ENCODE measurements at places on chromosomes 12 and 14.

DNA sequence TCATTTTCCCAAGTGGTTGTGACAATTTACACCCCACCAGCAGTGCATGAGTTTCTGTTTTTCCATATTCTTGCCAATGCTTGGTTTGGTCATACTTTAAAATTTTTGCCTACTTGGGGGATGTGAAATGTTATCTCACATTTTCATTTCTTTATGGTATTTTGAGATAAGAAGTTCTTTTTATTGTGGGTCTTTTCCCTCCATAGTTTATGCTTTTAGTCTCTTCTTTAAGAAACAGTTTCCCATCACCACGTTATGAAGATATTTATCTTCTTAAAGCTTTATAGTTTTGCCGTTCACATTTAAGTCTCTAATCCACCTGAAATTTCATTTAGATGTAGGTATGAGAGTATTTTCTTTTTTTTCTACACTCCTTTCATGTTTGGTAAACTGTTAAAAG lies 95.7 kb downstream of the PPM1A start:
- DNase-seq, result no peak

GRCh38 chr12:94111302-94111701 lies 37.1 kb upstream of the PLXNC1 start:
- no peak for DNase-seq

- no peak for DNase-seq
These were observed 174.1 kb upstream of the EEA1 start for GRCh38 chr12:93103154-93103553.

- DNase-seq, result no peak
These were observed 31.8 kb downstream of the CRADD start for GRCh38 chr12:93708952-93709351.

DNA sequence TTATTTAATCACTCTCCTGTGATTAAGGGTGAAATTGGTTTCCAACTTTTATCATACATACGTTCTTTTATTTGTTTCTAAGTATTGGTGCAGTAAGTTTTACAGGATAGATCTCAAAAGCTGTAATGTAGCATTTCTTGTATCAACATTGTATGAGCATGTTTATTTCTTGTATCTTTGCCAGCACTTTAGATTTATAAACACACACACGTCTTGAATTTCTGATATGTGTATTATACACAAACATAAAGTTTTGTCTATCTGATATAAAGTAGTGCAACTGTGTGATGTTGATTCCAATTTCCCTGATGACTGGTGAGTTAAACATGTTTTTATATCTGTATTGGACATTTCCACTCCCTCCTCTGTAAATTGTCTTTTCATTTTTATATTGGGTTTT lies 134.7 kb downstream of the NOVA1 start:
- DNase-seq, result no peak

DNA sequence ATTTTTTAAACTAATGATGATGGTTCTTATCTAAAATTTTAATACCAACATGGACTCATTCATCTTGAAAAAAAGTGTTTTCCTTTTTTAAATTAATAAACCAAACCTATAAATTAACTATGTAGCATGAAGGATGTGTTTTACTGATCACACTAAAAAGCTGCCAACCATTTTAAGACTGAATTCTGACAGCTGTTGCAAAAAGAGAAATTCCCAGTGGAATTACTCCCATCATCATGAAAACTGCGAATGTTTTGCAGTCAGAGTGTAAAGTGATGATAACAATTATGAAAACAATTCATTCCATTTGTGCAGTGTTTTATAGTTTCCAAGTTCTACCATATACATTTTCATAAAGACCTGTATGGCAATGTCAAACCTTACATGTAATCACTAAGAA lies 232.8 kb downstream of the SLC2A13 start:
- DNase-seq, result no peak

GRCh38 chr14:56339855-56340701 lies 221.9 kb downstream of the PELI2 start:
- peak; percentile 53 for DNase-seq

- no peak for DNase-seq
These were observed 15.7 kb upstream of the HMGA2 start for GRCh38 chr12:65808580-65808979.

GRCh38 chr14:105154476-105154871 lies 14.1 kb downstream of the JAG2 start:
- no peak for DNase-seq

GRCh38 chr14:65226824-65227604 lies 124.7 kb upstream of the MAX start:
- DNase-seq, result no peak

GRCh38 chr14:54425068-54425467 lies 16.1 kb downstream of the CNIH1 start:
- no peak for DNase-seq

GRCh38 chr14:23572836-23573235 lies 5.2 kb upstream of the AP1G2 start:
- no peak for DNase-seq

DNA sequence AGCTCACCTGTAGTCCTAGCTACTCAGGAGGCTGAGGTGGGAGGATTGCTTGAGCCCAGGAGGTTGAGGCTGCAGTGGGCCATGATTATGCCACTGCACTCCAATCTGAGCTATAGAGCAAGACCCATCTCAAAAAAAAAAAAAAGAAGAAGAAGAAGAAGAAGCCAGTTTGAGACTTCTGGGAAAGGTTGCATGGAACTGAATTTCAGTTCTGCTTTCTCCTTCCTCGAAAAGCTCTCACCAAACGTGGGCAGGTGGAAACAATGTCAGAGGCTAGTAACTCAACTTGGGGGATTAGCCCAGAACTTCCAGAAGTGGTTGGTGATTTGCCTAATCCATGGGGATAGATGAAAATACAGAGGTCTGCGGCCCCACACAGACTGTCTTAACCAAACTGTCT lies 18.7 kb downstream of the FLVCR2 start:
- DNase-seq, result no peak

- DNase-seq, result peak; percentile 84
These were observed 2.0 kb downstream of the TPI1 start for GRCh38 chr12:6869049-6870021.

DNA sequence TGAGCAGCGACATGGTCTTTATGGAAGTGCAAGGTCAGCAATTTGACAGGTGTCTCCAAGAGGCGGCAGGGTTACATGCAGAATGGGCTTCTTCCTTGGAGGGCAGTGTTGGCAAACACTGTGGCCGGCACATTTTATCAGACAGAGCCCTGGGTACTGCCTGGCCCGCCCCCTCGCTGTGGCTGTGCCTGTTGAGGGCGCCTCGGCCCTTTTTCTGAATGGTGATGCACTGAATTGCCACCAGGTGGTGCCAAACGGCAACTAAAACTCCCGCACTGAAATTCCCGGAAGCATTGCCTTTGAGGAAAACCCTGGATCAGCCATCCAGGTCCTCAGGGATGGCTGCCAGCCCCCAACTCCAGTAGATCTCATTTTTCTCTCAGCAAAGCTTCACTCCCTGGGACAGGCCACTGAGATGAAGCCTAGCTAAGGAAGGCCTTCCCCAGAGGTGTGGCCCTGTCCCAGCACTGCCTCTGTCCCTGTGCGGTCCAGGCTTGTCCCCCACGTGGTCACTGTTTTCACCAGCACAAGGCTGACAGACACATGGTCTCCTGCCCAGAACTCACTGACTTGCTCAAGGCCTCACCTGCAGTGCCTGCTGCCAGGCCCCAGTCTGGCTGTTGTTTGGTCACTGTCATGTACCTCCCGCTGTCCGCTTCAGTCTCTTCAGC lies 73.6 kb downstream of the TESC start:
- peak; percentile 32 for DNase-seq

DNA sequence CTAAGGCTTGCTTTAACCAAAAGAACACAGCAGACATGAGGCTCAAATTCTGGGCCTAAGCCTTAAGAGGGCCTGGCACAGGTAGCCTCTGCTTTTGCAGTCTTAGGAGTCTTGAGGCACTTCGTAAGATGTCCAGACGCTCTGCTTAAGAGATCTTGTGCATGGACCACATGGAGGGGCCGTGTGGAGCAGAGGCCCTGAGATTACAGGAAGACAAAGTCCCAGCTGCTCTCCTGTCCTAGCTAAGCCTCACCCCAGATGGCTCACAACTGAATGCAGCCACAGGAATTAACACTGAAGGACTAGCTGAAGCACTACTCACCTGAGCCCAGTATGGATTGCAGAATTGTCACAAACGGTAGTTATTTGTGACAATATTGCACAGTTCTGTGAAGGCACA lies 446.0 kb downstream of the PDZRN4 start:
- DNase-seq, result no peak

GRCh38 chr14:47626151-47627035 lies 49.0 kb downstream of the MDGA2 start:
- DNase-seq, result no peak

GRCh38 chr14:66045572-66046021 lies 440.6 kb upstream of the CCDC196 start:
- DNase-seq, result no peak

- DNase-seq, result no peak
These were observed 1131.0 kb downstream of the BCL11B start for GRCh38 chr14:98140862-98141530.

DNA sequence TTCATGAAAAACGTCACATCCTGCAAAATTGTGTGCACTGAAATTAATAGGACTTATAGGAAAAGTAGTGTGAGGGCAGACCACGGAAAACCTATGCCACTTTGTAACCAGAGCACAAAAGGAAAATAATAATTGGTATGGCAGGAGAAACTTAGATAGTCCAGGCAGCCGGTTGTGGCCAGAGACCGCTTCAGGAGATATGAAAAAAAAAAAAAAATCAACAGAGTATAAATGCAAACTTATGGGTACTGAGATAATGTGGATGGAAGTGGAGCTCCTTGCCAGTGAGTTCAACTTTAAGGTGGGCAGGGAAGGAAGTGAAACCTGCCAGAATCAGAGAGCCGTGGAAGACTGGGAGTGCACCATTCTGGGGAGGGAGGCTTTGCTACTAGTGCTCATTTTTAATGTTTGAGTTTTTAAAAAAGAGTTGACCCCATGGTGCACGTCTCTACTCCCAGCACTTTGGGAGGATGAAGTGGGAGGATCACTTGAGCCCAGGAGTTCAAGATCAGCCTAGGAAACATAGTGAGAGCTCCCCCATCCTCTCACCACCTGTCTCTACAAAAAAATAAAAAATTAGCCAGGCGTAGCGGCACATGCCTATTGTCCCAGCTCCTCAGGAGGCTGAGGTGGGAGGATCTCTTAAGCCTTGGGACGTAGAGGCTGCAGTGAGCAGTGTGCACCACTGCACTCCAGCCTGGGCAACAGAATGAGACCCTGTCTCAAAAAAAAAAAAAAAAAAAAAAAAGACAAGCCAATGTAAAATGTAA lies 34.3 kb upstream of the METAP2 start:
- no peak for DNase-seq

DNA sequence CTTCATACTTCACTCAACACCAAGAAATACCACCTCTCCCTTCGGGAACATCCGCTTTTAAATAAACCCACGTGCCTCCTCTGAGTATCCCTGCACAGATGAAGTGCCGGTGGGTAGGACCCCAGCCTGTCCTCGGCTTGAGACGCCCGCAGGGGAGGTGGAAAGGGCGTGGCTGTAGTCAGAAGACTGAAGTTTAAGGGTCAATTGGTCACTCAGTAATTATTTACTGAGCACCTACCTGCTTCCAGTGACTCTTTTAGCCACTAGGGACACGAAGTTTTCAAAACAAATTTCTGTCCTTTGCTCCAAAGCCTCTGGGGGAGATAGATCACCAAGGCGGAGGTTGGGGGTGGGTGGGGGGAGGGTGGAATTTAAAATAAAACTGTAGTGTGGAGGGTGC lies 309.4 kb downstream of the VRK1 start:
- DNase-seq, result no peak

DNA sequence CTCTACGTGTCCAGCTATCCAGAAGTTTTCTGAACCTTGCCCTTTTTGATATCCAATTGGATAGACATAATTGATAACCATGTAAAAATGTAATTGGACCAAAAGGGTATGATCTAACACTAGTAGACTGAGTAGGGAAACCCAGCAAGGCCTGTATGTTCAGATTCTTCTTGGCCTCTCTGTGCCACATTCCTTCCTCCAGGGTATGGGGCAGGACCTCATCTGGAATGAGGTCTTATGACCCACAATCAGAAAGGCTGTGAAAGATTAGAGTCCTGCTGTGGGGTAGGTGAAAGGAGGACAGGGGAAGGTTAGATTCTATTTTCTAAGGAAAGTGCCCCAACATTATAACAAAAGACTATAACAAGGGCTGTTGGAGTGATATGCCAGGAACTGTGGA lies 51.3 kb upstream of the A2ML1 start:
- no peak for DNase-seq

GRCh38 chr14:97946641-97947040 lies 1149.5 kb downstream of the VRK1 start:
- DNase-seq, result no peak

DNA sequence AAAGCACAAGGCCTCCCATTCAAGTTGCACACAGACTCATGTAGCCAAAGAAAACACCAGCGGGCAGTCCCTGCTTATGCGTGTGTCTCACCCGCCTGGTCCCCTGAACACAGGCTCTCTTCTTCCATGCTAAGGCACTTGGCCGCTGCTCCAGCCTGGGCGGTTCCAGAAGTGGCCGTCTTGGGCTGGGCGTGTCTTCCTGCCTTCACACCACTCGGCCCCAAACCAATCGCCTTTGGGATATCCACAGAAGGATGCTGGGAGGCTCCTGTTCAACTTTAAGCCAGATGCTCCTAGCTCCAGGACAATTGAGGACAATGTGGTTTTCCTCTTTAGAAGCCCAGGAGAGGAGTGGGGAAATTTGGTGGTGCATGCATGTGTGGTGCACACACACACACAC lies 2.2 kb downstream of the SCARB1 start:
- DNase-seq, result no peak

GRCh38 chr12:76878099-76878898 lies 520 bp downstream of the CSRP2 start:
- no peak for DNase-seq

GRCh38 chr12:55935738-55936151 lies 4.8 kb downstream of the DGKA start:
- peak; percentile 37 for DNase-seq

GRCh38 chr12:13451776-13452175 lies 255.2 kb downstream of the EMP1 start:
- no peak for DNase-seq

DNA sequence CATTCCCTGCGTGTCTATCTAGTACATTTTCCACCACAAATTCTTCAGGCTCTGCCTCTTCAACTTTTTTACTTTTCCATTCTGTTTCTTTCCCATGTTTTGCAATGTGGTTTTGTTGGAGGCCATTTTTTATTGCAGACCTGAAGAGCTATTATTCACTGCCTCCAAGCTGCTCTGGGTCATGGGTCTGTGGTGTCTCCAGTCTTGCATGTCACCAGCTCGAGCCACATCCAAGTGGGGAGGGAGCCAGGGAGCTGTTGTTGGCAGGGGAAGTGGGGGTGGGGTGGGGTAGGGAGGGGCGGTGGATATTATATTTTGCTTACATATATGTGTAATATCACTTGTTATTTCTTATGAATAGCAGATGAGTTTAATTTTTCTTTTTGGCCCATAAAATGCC lies 69.1 kb downstream of the VEZT start:
- DNase-seq, result no peak

GRCh38 chr14:105531894-105532623 lies 5.7 kb downstream of the TMEM121 start:
- DNase-seq, result no peak
